ENCODE measurements at places on chromosomes 4 and X. TPM values are rescaled to one million over a fixed set of nuclear protein-coding genes. Genes with fewer than 3 reads are reported as not detected.

DGKK gene
- total RNA-seq, result not detected

PDLIM3 gene
- total RNA-seq, result 16.3 TPM

DNA sequence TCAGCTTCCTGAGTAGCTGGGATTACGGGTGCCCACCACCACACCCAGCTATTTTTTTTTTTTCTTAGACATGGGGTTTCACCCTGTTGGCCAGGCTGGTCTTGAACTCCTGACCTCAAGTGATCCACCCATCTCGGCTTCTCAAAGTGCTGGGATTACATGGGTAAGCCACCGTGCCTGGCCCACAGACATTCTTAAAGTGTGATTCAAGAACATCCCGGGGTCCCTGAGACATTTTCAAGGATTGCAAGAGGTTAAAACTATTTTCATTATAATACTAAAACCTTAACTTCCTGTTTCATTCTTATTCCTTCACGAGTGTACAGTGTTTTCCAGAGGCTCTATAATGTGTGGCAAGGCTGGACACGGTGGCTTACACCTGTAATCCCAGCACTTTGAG lies 318.7 kb downstream of the CAMK2D start:
- DNase-seq, result peak; percentile 5

DNA sequence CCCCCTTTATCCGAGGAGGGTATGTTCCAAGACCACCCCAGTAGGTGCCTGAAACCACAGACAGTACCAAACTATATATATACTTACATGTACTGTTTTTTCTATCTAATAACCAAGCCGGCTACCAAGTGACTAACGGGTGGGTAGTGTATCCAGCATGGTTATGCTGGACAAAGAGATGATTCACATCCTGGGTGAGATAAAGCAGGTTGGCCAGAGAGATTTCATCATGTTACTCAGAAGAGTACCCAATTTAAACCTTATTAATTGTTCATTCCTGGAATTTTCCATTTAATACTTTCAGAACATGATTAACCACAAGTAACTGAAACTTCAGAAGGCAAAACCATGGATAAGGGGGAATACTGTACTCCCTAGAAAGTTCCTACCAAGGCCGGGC lies 46.5 kb downstream of the RFC1 start:
- peak; percentile 84 for DNase-seq

- DNase-seq, result no peak
Measured at GRCh38 chr4:176367771-176368465, 48.2 kb downstream of the SPCS3 start.

GRCh38 chr4:153259661-153260060 lies 55.4 kb downstream of the TRIM2 start:
- no peak for DNase-seq

- peak; percentile 84 for DNase-seq
Measured at GRCh38 chr4:84814094-84814750, 152.3 kb downstream of the WDFY3 start.

DNA sequence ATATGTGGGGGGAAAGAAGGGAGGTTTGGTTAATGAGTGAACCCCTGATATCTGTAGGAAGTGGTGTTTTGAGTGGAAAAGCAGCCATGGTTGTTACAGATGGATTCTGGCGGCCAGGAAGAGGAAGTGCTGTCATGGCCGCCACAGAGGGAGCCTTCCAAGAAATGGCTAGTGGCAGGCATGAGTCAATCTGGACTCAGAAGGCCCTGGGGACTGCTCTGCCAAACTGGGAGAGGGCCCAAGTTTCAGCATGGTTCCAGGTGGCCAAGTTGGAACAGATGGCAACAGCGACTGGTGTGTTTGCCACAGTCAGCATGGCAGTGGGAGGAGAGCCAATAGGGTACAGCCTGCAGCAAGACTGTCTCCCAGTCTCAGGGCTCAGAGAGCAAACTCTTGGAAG lies 32.5 kb downstream of the ETDB start:
- no peak for DNase-seq

DNA sequence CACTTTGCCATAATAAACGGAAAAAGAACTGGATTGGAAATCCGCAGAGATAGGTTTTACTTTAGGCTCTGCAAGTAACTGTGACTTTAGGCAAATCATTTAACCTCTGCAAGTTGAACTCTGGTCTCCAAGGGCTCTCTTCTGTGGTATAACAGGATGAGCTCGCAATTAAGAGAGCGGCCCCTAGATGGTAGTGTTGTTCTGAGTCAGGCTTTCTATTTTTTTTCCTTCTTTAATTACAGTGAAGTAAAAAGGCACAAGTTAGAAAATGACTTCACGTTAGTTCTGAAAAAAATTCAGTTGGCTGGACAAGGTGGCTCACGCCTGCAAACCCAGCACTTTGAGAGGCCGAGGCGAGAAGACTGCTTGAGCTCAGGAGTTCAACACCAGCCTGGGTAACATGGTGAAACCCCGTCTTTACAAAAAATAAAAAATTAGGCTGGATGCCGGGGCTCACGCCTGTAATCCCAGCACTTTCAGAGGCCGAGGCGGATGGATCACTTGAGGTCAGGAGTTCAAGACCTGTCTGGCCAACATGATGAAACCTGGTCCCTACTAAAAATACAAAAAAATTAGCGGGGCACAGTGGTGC lies 18.0 kb downstream of the RPS3A start:
- peak; percentile 78 for DNase-seq
